ENCODE measurements at places on chromosomes 3 and 15.

GRCh38 chr15:90213122-90213817 lies 12.1 kb downstream of the SEMA4B start:
- DNase-seq, result no peak

DNA sequence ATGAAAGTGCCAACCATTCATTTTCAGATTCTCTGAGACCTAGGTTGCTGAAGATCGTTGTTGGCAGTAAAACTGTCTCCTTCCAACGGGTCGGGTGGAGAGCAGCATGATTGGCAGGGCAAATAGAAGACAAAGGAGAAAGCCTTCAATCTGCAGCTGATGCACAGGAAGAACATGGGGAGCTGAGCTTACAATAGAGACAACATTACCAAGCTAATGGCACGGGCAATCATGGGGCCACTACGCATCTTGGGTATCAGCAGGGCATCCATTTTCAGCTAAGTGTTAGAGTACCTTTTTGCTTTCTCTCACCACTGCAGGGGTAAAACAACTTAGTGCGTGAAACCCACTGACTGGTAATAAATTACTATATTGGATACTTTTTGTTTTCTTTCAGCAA lies 114.8 kb downstream of the WDR72 start:
- DNase-seq, result no peak

GRCh38 chr3:122332551-122332950 lies 7.5 kb downstream of the CSTA start:
- DNase-seq, result no peak

GRCh38 chr15:89101302-89102193 lies 13.3 kb downstream of the ABHD2 start:
- no peak for DNase-seq

Measured in suppressor macrophage treated with lipopolysaccharide for 1 hour (primary cell).